ENCODE measurements at places on chromosomes 7 and 10.

DNA sequence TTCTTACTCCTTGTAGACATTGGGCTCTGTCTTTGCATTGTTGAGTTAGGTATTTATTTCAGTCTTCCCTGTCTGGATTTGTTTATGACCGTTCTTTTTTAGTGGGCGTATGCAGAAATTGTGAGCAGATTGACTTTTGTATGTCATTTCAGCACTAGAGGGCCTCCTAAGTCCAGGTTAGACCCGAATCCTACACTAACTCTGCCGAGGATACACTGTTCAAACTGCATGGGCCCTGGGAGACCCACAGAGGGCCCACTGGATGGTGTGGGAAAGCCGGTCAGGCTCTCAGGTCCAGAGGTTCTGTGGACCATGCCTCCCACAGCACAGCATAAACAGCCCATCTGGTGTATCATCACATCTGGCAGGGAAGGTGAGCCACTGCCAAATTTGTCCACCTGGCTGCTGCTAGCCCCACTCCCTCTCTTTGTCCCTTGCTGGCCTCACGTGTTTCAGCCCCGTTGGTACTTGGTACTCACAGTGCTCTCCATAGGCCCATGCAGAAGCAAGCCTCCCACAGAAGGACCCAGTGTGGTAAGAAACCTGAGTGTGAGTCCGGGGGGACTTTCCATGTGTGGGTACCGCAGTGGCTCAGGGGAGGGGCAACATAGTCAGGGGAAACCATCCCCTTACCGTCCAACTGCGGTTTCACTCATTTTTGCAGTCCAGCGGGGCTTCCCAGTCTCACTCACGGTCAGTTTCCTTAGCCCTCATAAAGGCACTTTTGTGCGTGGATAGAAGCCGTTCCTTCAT lies 112.8 kb downstream of the APBB1IP start:
- DNase-seq: no peak

DNA sequence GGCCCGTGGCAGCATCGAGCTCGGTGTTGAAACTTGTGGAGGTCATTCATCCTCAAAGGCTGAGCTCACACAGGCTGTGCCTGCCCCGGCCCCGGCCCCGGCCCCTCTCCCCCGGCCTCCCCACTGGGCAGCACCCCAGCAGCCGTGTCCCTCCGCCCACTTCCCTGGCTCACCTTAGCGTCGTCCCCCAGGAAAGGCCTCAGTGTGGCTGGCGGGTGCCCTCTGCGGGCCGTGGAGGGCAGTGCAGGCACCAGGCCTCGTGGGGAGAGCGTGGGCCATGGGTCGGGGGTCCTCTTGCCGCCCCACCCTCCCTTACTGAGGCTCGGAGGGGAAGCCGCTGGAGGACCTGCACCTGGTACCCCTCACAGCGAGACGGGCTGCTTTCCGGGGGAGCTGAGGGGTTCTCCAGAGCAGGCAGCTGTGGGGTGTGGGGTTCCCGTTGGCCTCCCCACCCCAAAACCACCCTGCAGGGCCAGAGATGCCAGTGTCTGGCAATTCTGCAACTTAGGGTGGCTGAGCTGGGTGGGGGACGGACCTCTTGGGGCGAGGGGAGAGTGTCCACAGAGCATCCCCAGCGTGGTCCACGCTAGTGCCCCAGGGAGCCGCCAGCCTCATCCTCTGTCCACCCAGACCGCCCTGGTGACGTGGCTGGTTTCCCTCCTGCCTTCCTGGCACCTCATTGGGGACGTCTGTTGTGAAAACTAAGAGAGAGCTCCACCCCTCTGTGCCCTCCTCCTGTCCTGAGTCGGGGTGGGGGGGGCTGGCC lies 44.2 kb upstream of the DPYSL4 start:
- peak; percentile 25 for DNase-seq

DNA sequence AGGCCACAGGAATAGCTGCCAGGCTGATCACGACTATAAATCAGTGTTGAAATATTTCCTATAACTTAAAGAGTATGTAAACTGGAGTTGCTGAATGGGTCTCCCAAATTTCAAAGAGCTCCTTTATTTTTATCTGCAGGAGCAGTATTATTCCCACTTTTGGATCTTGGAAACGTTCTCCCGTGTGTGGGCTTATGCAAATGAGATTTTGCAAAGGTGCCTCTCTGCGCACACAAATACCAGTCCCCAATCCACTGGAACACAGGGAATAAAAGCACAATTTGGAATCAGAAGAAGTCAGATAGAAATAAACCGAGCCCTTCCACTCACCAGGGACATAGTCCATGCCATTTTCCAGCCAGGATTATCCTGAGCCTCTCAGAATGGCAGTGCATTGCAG lies 350.2 kb upstream of the CELF2 start:
- DNase-seq: no peak

- DNase-seq: no peak
Observed at GRCh38 chr10:124339119-124340032, 79.3 kb downstream of the OAT start.

- DNase-seq: no peak
Observed at GRCh38 chr7:155818154-155818819, 6.0 kb upstream of the SHH start.

- no peak for DNase-seq
Observed at GRCh38 chr7:15544050-15544449, 17.8 kb downstream of the AGMO start.

- DNase-seq: peak; percentile 44
Observed at GRCh38 chr10:104925232-104925851, 284.3 kb downstream of the SORCS3 start.

- no peak for DNase-seq
Observed at GRCh38 chr7:20030417-20030816, 186.8 kb downstream of the MACC1 start.

DNA sequence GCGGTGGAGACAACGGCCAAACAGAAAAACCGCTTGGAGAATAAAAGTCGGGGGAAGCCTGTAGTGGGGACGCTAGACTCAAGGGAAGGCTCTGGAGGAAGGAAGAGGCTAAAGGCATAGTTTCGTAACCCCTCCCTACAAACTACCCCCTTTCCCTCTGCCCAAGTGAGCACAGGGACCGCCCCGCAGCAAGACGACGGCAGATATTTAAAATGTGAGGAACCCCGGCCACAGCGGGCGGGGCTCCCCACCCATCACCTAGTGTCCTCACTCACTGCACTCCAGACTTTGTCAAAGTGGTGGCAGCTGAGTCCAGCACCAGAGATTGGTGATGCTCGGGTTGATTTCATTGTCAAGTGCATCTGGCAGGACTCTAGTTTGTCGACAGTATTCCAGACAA lies 69.1 kb downstream of the PRKAG2 start:
- DNase-seq: no peak

DNA sequence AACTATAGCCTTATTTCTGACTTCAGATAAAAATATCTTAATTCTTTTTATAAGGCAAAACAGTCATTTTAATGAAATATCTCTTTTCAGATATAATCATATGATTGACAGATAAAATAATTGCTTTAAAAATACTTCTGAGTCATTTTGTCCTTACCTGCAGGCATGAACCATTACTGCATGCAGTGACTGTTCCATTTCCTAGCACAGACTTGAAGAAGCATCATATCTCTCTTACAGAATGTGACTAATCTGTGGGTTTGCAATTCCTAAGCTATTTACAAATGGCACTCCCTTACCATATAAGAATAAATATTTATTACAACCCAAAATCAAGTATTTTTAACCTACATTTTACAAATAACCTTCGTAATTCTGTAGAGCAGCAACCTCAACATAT lies 120.7 kb downstream of the SRPK2 start:
- no peak for DNase-seq

DNA sequence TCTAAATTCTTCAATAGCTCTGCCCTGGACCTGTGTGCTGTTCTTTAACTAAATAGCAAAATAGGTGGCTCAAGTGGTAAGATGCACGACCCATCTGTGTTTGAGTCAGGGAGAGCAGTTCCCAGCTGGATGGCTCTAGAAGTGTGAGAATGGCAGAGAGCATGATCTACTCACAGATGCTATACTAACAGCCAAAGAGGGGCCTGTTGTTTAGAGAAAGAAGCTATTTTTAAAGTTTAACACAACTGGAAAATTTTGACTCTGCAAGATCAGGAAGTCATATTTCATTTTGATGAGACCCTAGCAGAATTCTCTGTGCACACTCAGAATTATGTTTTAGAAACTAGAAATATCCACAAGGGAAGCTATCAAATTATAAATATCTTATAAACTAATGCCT lies 87.4 kb upstream of the PIP4K2A start:
- DNase-seq: no peak

DNA sequence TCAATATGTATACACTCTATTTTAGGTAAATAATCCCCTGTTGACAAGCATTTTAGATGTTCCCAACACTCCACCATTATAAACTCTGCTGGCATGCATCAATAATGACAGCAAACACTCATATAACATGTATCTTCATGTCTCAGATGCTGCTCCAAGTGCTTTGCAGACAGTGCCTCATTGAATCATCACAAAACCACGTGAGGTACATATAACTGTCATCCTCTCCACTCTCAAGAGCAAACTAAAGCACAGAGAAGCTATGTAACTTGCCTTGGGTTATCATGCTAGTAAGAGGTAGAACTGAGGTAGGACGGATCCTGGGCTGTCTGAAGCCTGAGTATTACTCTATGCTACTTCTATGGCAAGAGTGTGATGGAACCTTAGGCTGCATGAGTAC lies 72.5 kb upstream of the GSDME start:
- DNase-seq: no peak

GRCh38 chr10:13503745-13504463 lies 24.9 kb downstream of the BEND7 start:
- DNase-seq: no peak

- no peak for DNase-seq
Observed at GRCh38 chr10:118968482-118968881, 61.0 kb upstream of the NANOS1 start.

DNA sequence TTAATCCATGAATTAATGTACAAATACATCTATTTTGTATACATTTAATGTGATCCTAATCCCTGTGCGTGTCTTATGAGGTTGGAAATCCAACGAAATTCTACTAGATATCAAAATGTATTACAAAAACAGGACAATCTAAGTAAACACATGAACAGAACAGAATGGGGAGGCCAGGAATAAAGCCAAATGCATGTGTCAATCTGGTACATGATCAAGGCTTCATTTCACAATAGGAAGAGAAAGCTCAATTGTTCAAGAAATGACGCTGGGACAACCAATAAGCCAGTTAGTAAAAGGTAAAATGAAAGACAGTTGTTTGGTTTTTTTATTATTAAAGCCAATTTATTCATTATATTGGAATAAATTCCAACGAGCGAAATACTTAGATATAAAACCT lies 83.0 kb downstream of the COL13A1 start:
- DNase-seq: peak; percentile 64

GRCh38 chr7:208130-208673 lies 15.8 kb downstream of the FAM20C start:
- DNase-seq: no peak

GRCh38 chr7:27972276-27972675 lies 208.3 kb downstream of the JAZF1 start:
- DNase-seq: no peak

GRCh38 chr7:152340161-152340560 lies 95.6 kb downstream of the KMT2C start:
- no peak for DNase-seq

DNA sequence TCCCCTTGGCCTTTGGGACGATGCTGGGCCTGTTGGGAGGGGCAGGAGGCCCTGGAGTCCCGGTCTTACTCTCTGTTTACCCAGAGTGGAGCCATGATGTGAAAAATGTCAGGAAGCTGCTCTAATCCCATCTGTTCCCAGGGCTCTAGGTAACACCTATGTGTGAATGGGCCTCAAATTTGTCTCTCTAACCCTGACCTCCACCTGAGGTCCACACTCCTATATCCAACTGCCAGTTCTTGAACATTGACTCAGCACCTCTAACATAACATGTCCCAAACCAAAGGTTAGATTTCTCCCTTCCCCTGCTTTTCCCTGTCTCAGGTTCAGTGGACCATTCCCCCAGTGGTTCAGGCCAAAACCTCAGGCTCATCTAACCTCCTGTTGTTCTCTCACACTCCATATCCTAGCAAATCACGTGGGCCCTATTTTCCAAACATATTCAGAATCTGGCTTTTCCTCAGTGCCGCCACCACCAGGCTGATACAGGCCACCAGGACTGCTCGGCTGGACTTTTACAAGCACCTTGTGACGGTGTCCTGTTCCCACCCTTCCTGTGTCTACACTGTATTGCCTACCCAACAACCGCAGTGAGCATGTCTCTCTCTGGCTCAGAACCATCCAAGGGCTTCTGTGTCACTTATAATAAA lies 130.6 kb downstream of the ATXN7L1 start:
- no peak for DNase-seq

GRCh38 chr10:113047605-113047962 lies 97.5 kb downstream of the TCF7L2 start:
- DNase-seq: no peak

- no peak for DNase-seq
Observed at GRCh38 chr10:13973742-13974141, 357.0 kb downstream of the FRMD4A start.

- DNase-seq: no peak
Observed at GRCh38 chr7:138982204-138982623, 1.0 kb upstream of the KIAA1549 start.

DNA sequence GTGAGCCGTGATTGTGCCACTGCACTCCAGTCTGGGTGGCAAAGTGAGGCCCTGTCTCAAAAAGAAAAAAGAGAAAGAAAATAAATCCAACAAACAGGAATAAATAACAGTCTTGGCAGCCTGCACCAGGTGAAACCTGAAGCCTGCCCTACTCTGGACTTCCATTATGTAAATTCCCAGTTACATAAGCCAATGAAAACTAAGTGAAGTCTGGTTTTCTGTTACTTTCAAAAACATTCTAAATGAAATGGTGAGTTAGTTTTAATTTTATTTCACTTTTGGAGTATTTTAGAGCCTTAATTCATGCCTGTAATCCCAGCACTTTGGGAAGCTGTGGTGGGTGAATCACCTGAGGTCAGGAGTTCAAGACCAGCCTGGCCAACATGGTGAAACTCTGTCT lies 22.5 kb upstream of the HIBADH start:
- no peak for DNase-seq

DNA sequence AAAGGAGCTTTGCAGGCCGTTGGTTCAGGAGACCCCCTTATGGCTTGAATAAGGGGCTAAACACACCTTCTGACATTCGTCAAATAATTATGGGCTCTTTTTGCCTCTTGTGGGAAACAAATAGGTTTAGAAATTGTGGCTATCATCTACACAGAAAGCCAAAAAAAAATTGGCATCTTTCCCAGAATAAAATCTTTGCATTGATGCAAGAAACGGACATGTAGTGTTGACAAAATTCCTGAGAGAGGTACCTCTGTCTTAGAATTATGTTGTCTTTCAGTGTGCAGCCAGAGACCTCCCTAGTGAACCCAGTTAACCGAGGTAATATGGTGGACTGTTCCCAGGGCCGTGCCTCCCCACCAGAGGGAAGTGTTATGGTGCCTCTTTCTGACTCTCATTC lies 283.9 kb downstream of the SDHAF3 start:
- no peak for DNase-seq

GRCh38 chr7:40310258-40310657 lies 175.5 kb downstream of the SUGCT start:
- DNase-seq: no peak

- DNase-seq: no peak
Observed at GRCh38 chr7:158299607-158300006, 288.0 kb downstream of the PTPRN2 start.

Data from globus pallidus (tissue), 1 donor.